ENCODE measurements at places on chromosomes 1 and 21.
A peak's percentile ranks its signal among the peaks of the same experiment; 100 is the strongest.

GRCh38 chr1:1826356-1827088, 48.3 kb upstream of the NADK start:
- peaks cover 3% of the 10 kb centered on the region for H3K36me3 ChIP-seq
- H3K27me3 ChIP-seq = no peaks in the 10 kb centered on the region
- DNase-seq = no peak
- no peaks in the 10 kb centered on the region for H3K4me1 ChIP-seq
- no peak overlapping the region for H3K4me3 ChIP-seq

- no peak overlapping the region for H3K4me3 ChIP-seq
- H3K4me1 ChIP-seq = no peaks in the 10 kb centered on the region
- H3K27ac ChIP-seq = no peak overlapping the region
These were observed 33.0 kb upstream of the GJB5 start for GRCh38 chr1:34721646-34722355.

DNA sequence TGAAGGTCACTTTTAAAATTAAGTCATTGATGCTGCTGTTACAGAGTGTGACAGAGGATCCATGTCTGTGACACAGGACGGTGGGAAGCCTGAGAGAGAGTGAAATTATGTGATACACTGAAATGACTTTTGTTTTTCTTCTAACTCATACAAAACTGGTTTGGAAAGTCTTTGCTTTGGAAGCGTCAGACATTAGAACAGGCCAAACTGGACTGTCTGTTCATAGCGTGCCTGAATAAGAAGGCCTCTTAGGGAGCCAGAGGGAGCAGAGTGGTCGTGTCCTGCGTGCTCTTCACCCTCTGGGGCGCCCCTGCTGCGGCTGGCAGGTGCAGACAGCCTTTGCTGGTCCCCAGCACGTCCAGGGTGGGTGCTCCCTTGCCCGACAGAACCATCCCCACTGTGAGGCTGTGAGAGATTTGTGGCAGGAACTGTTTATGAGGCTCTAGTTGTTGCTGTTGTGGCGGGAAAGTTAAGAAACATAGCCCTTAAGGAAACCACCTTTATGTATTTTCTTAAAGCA, 19.7 kb upstream of the PGD start:
- H3K4me3 ChIP-seq = no peak overlapping the region
- H3K36me3 ChIP-seq = peaks cover 32% of the 10 kb centered on the region
- DNase-seq = no peak
- H3K4me1 ChIP-seq = no peaks in the 10 kb centered on the region
- no peak overlapping the region for H3K27ac ChIP-seq
- no peaks in the 10 kb centered on the region for H3K27me3 ChIP-seq

DNA sequence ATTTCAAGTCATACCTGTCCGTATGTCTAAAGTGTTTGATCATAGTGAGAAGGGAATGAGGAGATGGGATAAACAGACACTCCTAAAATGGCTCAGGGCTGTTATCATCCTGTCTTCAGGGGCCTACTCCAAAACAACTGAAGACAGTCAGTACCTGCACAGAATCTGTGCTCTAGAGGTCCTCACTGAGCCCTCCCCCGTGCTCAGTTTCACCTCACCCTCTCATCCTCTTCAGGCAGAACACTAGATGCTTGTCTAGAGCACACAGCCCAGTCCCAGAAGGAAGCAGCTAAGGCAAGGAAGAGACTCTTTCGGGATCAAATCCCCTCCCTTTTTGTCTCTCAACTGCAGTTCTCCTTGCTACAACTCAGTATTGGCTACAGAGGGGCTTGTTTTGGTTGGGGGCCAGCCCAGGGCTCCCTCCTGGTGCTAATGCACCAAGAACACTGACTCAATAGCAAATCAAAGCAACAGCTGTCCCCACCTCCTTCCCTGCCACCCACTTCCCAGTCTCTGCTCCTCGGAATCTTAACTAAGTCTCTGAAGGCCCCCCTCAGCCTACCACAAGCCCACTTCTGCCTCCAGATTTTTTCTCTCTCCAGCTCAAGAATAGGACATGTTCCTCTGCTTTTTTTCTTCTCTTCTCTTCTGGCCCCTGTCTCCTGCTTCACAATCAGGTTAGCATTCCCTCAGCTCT, 10.1 kb downstream of the CADM3 start:
- no peaks in the 10 kb centered on the region for H3K4me1 ChIP-seq
- H3K4me3 ChIP-seq = no peak overlapping the region
- no peaks in the 10 kb centered on the region for H3K27me3 ChIP-seq
- DNase-seq = no peak

GRCh38 chr1:66396212-66396890, 137.6 kb upstream of the SGIP1 start:
- H3K4me3 ChIP-seq = no peak overlapping the region
- H3K36me3 ChIP-seq = no peaks in the 10 kb centered on the region
- no peak overlapping the region for H3K27ac ChIP-seq
- no peak for DNase-seq
- H3K27me3 ChIP-seq = no peaks in the 10 kb centered on the region

- no peaks in the 10 kb centered on the region for H3K36me3 ChIP-seq
- DNase-seq = no peak
- H3K4me3 ChIP-seq = no peak overlapping the region
- no peak overlapping the region for H3K27ac ChIP-seq
- no peaks in the 10 kb centered on the region for H3K27me3 ChIP-seq
- H3K4me1 ChIP-seq = no peaks in the 10 kb centered on the region
These were observed 351.0 kb upstream of the VAMP3 start for GRCh38 chr1:7420098-7420445.

- peak; percentile 56 for DNase-seq
- no peaks in the 10 kb centered on the region for H3K36me3 ChIP-seq
- no peaks in the 10 kb centered on the region for H3K27me3 ChIP-seq
- no peak overlapping the region for H3K4me3 ChIP-seq
- H3K27ac ChIP-seq = no peak overlapping the region
These were observed 30.6 kb upstream of the CTPS1 start for GRCh38 chr1:40948741-40949443.

Measured in liver (tissue), 10 donors.